Epithelial cell of esophagus (primary cell): ENCODE measurements at places on chromosomes 13 and 19.

- DNase-seq = peak; percentile 59
These were observed 192.6 kb downstream of the DLEU7 start for GRCh38 chr13:50650592-50651504.

- DNase-seq = no peak
These were observed 1478.3 kb downstream of the UQCRFS1 start for GRCh38 chr19:27734496-27735220.

- no peak for DNase-seq
These were observed 1.6 kb upstream of the ANGPTL6 start for GRCh38 chr19:10104130-10104513.

DNA sequence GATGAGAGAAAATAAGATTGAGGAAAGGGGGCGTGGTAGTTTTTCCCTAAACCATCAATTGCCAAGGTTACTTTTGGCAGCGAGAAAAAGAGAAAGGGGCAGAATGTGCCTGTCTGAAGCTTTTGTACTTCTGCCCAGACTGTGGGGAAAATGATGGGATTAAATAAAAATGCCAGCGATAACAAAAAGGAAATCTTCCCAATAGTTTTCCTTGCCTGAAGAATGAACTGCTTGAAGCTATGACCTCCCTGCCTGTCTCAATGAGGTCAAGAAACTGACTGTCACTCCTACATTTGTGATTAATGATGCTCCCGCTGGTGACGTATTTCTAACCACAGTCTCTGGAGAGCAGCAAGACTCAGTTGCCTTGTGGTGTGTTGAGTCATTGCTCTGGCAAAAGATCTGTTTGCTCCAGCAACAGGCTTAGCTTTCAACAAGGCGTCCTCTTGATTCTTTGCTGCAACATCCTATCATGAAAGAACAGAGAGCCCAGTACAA lies 1051.5 kb downstream of the DIAPH3 start:
- peak; percentile 49 for DNase-seq

- no peak for DNase-seq
These were observed 88.4 kb upstream of the OXGR1 start for GRCh38 chr13:97082461-97083207.

- no peak for DNase-seq
These were observed 4.3 kb upstream of the CEACAM19 start for GRCh38 chr19:44666852-44667556.

DNA sequence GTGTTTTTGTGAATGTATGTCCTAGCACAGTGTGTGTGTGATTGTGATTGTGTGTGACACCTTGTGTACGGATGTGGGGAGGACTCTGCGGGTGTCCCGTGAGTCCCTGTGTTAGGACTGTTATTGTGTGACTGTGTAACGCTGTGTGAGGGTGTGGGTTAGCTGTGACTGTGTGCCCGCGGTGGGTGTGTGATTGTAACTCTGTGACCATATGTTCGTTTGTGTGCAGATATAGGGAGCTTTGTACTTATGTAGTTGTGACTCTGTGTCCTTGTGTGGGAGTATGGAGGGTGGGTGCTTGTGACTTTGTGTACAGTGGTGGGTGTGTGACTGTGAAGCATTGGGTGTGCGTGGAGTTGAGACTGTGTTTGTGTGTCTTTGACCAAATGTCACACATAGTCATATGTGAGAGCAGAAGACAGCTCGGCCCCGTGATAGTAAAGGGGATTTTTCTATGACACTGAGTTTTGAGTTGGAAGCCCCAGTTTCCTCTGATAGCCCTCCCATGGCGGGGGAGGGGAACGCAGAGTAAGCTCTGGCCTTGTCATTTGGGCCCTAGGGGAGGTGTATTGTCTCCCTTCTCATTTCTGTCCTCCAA lies 949 bp upstream of the ZNF260 start:
- DNase-seq = no peak

GRCh38 chr19:39328046-39328705 lies 7.5 kb upstream of the LRFN1 start:
- DNase-seq = peak; percentile 69

DNA sequence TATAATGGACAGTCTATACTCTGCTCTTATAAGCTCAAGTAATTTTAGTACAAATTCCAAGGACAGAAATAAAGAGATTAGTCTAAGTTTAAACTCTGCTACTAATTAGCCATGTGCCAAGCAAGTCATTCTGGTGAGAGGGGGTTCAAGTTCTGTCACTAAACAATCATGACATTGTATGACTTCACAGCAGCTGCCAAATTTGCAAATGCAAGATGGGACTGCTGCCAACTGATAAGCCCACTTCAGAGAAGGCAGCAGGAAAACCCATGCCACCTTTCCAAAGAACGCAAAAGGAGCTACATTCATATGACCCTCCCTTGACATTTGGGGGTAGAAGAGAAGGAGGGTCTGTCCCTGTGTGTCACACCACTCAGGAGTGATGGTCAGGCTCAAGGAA lies 60.7 kb upstream of the RFXAP start:
- DNase-seq = no peak

DNA sequence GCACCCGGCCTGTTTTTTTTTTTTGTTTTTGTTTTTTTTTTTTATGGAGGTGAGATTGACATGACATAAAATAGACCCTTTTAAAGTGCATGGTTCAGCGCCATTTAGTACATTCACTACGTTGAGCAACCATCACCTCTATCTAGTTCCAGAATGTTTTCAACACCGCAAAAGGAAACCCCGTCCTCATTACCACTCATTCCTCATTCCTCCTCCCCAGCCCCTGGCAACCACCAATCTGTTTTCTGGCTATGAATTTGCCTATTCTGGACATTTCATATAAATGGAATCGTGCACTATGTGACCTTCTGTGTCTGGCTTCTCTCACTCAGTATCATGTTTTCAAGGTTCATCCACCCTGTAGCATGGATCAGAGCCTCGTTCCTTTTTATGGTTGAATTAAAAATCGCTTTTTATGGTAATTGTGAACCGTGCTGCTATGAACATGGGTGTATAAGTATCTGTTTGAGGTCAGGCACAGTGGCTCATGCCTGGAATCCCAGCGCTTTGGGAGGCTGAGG lies 9.9 kb upstream of the ADGRE5 start:
- no peak for DNase-seq

DNA sequence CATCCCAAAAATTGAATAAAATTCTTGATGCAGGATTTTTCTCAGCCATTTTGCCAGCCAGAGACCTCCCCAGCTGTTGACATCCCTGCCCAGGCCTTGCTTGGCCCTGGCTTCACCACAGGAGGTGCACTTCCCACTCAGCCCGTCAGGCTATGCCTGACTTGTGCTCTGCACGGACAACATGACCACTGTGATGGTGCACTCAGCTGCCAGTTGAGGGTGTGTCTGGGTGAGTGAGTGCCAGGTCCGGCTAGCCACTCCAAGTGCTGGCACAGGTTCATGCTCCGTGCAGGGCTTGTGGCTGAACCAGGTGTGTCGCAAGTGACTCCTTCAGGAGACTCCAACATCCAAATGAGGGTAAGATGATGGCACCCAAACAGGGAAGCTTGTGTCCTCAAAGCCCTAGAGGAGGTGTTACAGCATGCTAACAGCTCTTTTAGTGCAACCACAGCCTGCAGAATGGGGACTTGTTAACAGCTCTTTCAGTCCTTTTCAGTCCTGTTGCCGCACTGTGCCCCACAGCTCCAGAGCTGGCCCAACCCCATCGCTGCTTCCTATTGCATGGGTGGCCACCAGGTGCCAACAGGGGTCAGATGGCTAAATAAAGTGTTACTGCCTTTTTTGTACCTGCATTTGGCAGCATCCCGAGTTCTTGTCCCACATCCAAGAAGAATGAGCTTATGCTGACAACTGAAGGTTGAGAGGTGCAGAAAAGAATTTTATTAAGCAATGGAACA lies 380.7 kb downstream of the SLITRK5 start:
- no peak for DNase-seq

DNA sequence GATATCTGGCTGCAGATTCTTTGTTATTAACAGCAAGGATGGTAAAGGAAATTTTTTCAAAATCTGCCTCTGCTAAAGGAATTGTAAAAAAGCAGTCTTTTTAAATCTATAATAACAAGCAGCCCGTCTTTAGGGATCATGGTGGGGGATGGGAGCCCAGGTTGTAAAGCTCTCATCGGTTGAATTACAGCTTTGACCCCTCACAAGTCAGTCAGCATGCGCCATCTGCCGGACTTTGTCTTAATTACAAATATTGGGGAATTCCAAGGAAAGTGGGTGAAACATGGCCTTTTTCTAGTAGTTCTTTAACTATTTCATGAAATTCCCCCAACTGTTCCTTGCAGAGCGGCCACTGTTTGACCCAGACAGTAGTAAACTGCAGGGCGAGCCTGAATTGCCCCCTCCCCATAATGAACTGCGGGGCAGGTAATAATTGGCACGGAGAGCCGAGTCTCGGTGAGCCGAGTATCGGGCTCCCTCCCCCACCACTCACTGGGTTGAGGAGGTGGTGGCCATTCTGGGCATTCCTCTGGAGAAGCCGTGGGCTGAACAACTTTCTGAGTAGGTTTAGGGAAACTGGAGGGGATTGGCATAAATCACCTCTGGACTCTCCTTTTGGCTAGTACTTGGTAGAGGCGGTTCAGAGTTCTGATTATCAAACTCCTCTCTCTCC lies 11.6 kb downstream of the ZNF578 start:
- DNase-seq = no peak

GRCh38 chr13:52706081-52706480 lies 33.5 kb downstream of the CNMD start:
- no peak for DNase-seq

DNA sequence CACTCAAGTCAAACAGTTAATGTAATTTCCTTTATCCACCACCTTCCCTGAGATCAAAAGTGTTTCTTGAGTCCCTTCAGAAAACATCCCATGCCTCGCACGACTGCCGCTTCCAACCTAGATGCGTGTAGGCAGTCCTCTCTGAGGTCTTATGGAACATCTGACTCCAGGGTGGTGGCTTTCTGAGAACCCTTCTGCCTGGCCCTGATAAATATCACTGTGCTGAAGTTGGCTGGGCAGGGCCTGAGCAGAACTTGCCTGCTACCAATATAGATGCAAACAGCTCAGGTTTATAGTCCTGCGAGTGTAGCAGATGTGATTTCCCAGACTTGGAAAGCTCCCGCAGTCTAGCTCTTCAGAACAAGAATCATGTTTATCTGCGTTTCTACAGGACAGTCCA lies 61.1 kb upstream of the GPR12 start:
- DNase-seq = no peak

- DNase-seq = no peak
These were observed 275.2 kb upstream of the PCDH9 start for GRCh38 chr13:67505376-67505775.

GRCh38 chr13:33583398-33583797 lies 234.6 kb upstream of the RFC3 start:
- no peak for DNase-seq

DNA sequence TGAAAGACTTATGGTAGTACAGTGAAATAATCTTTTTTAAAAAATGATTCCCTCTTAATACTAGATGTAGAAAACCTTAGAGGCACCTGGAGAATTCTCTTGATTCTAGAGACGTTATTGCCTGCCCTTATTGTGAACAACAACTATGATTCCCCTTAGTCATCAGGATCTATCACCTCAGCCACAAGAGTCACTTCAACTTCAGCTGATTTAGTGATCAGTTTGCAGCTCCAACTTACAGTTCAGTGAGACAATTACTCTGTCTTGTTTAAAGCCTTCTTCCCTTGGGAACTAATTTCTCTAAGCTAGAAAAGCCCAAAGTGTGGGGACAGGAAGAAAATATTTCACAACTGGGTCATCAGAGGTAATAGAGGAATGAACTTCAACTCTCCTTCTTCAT lies 254.3 kb upstream of the SLITRK1 start:
- no peak for DNase-seq

DNA sequence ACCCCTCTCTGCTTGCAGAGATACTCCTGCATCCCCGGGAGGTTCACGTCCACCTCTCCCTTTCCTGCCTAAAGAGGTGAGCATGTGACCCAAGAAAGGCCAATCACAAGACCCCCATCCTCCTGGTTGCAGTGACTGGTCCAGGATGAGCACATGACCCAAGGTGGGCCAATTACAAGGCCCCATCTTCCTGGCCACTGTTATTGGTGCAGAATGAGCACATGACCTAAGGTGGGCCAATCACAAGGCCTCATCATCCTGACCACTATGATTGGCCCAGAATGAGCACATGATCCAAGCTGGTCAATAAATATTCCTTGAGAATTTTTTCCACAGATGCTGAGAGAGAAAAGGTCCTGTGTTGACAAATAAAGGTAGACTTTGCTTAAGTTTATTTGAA lies 350.7 kb downstream of the EFNB2 start:
- no peak for DNase-seq

GRCh38 chr19:11699931-11700794 lies 38.6 kb downstream of the ZNF823 start:
- DNase-seq = peak; percentile 53

DNA sequence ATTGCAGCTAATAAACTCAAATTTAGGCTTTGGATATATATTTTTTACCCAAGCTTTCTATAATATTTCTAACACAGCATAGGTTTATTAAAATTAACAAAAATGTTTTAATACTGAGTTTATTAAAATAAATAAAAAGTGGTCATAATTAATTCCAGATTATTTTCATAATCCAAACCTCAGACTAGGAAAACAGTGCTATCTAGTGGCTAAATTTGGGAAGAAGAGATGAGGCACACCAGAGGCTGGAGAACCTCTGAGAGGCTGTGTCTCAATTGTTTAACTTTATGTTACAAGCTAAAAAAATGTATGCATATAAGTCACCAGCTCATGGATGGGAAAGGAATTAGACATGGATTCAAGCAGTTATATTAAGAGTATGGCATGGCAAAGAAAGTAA lies 392.5 kb downstream of the DIAPH3 start:
- DNase-seq = peak; percentile 31

DNA sequence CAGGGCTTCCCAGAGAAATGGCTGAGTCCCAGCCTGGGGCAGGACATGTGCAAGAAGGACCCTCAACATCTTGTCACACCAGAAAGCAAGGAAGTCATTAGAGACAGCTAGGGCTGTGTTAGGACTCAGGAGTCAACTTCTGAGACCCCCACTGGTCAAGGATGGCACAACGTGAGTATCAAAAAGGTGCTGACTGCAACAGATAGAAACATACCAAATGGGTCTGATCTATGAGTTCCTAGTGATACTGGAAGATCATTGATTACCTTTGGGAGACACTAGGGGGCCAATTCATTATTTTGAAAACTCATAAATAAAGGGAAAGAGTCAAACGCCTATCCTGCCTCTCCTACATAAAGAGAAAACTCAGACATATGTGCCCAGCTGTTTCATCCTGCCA lies 73.5 kb upstream of the GJB6 start:
- DNase-seq = no peak

- no peak for DNase-seq
These were observed 2.0 kb downstream of the TDRD3 start for GRCh38 chr13:60398907-60399589.
